ENCODE measurements at places on chromosomes 7 and 10. TPM values are rescaled to one million over a fixed set of nuclear protein-coding genes. Genes with fewer than 3 reads are reported as not detected.
A peak's percentile ranks its signal among the peaks of the same experiment; 100 is the strongest.

GRCh38 chr7:3089493-3089892, 45.8 kb upstream of the CARD11 start:
- DNase-seq: peak; percentile 89

DNA sequence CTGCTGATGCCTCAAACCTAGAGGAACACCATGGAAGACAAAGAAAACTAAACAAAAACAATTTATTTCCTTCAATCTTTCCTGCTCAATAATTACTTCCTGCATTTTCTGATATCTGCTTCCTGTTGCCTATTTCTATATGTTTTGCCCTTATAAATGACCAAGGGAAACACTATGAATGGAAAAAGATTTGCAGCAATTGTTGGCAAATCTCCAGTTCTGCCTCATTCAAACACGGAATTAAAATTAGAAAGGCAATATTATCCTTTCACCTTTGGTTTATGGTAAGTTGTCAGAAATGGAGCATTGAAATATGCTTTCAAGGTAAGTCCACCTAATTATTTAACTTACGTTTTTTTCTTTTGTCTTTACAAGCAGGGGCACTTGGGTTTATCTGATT, 552.2 kb upstream of the ANKRD30A start:
- DNase-seq: no peak

- no peak for DNase-seq
Measured at GRCh38 chr10:33715303-33715975, 381.0 kb upstream of the NRP1 start.

DNA sequence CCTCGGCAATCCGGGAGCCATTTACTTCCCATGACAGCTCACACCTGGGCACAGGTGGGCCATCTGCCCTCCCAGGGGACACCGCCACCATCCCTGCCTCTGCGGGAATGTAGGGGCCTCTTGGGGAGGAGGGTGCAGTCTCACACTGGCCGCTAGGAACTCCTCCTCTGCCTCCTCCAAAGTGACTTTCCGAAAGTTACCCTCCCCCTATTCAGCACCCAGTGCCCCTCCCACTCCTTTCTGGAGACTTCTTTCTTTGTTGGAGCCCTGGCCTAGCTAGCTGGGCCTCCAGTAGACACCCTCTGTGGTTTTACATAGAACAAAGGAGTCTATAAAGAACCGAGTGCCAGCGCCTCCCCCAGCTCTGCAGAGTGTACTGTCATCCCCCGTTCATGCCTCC, 45.8 kb upstream of the MNX1 start:
- peak; percentile 37 for DNase-seq

- DNase-seq: peak; percentile 21
Measured at GRCh38 chr10:53025172-53025711, 252.7 kb upstream of the MBL2 start.

The KCNIP2 gene
- total RNA-seq: 2.9 TPM

The PPP1R17 gene
- total RNA-seq: 0.52 TPM

The BMPER gene
- 1.4 TPM for total RNA-seq

The IGFBP3 gene
- 11.2 TPM for total RNA-seq

The MEST gene
- 229 TPM for total RNA-seq

The PRF1 gene
- total RNA-seq: not detected

The NYAP1 gene
- 4.9 TPM for total RNA-seq
